ENCODE measurements at places on chromosomes 2 and 18. TPM values are rescaled to one million over a fixed set of nuclear protein-coding genes. Genes with fewer than 3 reads are reported as not detected.

DNA sequence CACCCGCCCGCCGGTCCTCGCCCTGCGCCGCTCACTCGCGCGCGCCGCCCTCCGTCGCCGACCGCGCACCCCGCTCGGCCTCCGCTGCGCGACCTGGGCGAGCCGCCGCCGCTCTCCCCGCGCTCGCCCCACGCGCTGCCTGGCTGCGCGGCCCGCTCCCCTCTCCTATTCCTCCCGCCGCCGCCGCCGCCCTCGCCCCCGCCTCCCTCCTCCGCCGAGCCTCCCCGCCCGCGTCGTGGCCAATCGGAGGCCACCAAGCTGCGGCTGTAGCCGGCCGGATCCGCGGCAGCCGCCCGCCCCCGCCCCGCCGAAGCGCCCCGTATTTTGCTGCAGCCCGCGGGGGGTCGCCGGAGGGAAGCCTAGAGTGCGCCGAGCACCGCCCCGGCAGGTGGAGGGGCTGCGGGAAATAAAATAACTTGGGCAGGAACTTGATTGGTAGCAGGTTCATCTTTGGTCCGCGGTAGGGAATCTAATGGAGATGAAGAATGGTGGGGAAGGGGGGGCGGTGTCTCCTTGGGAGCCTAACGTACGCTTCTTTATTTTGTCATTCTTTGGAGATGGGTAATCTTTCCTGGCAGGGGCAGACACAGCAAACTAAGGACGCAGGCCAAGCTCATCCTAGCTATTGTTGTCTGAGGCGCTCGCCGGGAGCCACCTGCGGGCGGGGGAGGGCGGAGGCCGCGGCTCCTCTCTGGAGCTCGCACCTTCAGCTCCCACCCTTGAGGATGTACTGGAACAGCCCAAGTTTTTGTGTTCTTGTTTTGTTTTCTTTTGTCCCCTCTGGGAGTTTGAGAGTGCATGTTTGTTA is 1.1 kb upstream of the CDH2 start:
- no peak for DNase-seq

GRCh38 chr2:10329880-10330699 is 27.4 kb downstream of the HPCAL1 start:
- no peak for DNase-seq

- no peak for DNase-seq
These were observed 59.8 kb upstream of the NFATC1 start for GRCh38 chr18:79335833-79336360.

- peak; percentile 88 for DNase-seq
These were observed 189.5 kb downstream of the CTIF start for GRCh38 chr18:48728204-48728833.

GRCh38 chr2:154484338-154485099 is 214.0 kb upstream of the KCNJ3 start:
- DNase-seq = no peak

GRCh38 chr18:23793985-23794867 is 105.0 kb downstream of the LAMA3 start:
- no peak for DNase-seq

GRCh38 chr18:29012364-29012763 is 835.4 kb upstream of the CDH2 start:
- DNase-seq = no peak

LYG2 gene
- not detected for polyA plus RNA-seq

ORC2 gene
- 4.9 TPM for polyA plus RNA-seq

DNA sequence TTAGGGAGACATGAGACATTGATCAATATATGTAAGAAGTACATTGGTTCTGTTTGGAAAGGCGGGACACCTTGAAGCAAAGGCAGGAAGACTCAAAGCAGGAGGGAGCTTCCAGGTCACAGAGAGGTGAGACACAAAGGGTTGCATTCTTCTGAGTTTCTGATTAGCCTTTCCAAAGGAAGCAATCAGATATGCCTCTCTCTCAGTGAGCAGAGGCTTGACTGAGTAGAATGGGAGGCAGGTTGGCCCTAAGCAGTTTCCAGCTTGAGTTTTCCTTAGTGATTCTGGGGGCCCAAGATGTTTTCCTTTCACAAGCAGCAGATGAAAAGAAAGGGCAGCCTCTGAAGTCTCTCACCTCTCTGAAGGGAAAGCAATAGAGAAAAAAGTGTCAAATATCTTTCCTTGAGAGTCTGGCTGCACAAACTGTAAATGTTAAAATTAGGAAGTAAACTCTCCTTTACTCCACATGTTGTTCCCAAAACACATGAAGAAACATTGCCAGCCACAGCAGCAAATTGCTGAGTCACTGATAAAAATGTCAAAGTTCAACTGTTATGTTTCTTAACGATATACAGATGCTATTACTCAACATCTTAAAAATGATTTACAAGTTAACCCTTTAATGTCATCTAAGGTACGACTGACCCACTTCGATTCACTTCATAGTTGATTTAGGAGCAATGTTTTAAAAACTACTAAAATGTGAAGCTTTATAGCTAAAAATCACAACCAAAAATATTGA is 40.3 kb downstream of the CYB5A start:
- no peak for DNase-seq

DNA sequence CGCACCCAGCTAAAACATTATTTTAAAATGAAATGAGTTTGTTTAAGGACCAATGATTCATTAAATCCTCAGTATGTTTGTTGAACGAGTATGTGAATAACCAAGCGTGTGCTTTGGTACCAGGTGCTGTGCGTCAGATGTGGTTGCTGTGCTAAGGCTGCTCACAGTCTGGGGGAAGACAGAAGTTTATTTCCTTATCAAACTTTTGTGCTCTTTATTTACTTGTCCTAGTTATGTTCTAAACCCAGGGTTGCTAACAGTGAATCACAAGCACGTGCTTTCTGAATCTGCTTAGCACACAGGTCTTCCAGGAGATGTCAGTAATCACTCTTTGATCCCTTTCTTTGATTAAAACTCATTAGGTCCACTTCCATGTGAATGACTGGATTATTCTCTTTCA is 37.0 kb downstream of the RAPGEF4 start:
- DNase-seq = peak; percentile 80

DNA sequence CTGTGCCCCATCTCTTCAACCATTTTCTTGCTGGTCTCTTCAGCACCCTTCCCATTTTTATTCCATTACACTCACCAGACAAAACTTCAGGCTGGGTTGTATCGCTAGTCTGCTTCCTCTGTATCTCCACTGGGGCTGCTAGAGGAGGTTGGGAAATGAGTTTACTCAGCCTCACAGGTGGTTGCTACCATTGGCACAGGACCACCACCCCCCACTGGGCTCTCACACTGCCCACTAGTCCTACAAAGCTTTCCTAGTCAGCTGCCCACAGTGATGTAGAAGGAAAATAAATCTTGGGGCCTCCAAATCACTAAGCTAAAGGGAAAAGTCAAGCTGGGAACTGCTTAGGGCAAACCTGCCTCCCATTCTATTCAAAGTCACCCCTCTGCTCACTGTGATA is 12.3 kb upstream of the IL1B start:
- no peak for DNase-seq

GRCh38 chr2:144358979-144359541 is 160.9 kb downstream of the ZEB2 start:
- no peak for DNase-seq

MC4R gene
- 0.06 TPM for polyA plus RNA-seq

DNA sequence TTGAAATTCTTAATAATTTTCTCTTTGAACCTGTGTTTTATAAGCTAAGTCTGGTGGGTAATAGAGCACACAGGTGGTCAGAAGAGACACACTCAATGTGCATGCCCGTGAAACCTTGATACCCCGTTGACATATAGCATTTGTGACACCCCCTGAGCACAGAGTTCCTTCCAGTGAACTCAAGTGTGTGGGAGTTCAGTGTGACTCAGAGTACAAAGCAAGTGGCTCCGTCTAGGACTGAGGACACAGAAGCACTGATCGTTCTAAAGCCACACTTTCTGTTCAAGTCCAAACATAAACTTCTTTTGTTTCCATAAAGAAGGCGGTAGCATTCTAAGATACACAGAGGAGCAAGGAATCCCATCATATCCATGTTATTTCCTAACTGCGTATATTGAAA is 523.6 kb downstream of the PID1 start:
- DNase-seq = no peak

- DNase-seq = no peak
These were observed 176.3 kb downstream of the NOL4 start for GRCh38 chr18:34048423-34048822.

- DNase-seq = no peak
These were observed 3.2 kb downstream of the GATA6 start for GRCh38 chr18:22172594-22173049.

DNA sequence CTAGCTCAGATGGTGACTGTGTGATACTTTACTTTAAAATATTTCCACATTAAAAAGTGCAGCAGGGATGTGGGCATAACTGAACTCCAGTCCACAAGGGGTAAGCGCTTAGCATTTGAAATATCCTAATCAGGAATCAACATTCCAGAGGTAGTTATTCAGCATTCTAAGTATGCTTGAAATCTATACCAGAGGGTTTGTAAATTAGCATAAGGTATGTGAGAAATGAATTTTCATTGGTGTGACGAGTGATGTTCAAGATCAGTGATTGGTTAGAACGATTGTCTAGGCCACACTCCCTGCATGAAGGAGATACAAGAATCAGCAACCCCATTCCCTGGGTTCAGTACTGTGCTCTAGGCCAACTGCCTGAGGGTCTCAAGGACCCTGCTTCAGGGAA is 42.6 kb downstream of the MAPK4 start:
- DNase-seq = no peak

GRCh38 chr2:12034382-12034781 is 287.9 kb downstream of the LPIN1 start:
- DNase-seq = no peak

GRCh38 chr18:36610258-36610657 is 218.5 kb downstream of the TPGS2 start:
- DNase-seq = no peak

DNA sequence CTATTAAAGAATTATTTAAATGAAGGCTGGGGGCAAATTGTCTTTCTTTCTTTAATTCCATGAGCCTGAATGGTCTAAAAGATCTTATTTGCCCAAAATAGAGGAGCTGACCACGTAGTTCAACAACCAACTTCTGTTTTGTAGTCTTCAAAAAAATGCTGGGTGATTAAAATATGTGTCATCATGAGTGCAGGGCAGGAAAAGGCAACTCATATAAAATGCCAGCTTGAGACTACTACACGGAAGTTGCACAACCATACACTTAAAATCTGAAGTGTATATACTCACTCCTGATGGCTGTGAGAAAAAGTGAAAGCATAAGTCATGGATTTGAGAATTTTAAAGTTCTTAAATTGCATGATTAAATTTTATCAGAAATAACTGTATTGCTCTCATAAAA is 210.9 kb downstream of the DYM start:
- no peak for DNase-seq

DNA sequence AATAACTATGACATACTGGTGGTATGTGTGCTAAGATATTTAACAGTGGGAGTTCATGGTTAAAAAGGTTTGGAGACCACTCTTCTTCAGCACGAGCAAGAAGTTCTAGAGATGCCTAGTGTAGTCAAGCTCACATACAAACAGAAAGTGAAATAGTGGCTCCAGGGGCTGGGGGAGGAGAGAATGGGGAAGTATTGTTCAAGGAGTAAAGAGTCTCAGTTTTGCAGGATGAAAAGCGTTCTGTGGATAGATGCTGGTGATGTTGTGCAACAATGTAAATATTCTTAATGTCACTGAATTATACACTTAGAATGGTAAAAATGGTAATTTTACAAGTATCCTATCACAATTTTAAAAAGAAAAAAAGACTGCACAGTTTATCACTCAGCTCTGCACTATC is 29.0 kb upstream of the EPAS1 start:
- no peak for DNase-seq

DNA sequence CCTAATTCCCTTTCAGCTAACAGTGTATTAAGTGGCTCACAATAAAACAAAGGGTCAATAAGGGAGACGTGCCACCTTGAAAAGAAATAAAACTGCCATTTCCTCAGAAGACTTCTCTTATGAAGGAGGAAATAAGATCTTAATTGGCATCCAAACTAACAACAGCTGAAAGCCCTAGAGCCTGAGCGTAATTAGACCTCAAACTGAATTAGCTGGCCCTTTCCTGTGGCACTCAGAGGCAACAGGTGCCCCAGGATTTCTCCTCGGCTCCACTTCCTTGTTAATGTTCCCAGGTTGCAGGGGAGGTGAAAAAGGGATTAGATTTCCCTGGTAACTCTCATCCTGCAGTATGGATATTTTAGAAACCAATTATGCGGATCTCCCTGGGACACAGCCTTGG is 804.3 kb downstream of the DCDC2C start:
- DNase-seq = no peak

OTOF gene
- not detected for polyA plus RNA-seq

DNA sequence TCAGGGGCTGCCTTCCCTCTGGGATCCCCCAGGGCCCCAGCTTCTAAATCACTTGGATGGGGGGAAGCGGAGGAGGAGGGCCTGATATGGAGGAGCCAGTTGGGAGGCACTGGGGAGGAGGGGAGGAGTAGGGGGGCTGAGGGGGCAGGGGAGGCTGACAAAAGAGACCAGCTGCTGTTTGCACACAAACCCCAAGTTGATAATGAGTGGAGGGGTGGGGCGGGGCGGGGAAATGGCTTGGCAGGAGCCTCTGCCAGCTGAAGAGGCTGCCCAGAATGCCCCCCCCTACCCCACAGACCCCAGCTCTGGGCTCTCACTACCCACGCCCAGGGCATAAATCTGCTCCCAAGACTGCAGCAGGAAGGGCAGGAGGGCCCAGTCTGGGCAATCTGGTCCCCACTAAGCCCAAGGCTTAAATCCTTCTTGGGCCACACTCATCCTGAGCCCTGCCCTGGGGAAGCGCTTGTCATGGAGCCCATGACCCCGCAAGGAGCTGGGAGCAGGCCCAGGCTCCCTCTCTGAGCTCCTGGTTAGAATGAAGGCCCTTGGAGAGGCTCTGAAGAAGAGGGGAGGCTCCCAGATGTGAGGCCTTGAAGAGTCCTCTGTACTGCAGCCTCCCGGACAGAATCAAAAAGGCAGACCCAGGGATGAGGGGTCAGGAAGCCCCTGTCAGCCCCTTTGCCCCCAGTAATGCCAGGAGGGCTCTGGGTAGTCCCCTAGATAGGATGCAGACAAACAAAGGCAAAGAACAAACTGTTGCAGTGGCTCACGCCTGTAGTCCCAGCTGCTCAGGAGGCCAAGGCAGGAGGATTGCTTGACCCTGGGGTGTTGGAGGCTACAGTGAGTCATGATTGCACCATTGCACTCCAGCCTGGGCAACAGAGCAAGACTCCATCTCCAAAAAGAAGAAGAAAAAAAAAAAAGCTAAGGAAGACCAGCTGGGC is 24.8 kb upstream of the PTMA start:
- no peak for DNase-seq

- no peak for DNase-seq
These were observed 83.8 kb upstream of the FAM237A start for GRCh38 chr2:206558492-206558891.

DNA sequence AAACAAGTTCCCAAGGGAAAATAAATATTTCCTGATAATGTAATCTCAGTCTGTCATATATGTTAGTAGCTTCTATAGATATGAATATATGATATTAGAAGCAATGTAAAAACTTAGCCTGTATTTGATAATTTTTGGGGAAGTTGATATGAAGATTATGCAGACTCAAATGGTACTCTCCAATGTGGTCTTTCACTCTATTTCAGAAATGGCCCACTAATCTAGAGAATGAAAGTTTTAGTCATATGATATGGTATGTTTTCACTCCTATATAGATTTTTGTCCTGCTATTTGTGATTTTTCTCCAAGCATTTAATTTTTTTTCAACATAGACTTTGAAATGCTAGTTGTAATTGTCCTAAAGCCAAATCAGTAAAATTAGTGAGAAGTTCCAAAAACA is 236.7 kb upstream of the BOD1L2 start:
- no peak for DNase-seq

GRCh38 chr2:151206446-151206968 is 55.2 kb downstream of the RBM43 start:
- DNase-seq = no peak
